CD4-positive, alpha-beta memory T cell (primary cell): ENCODE measurements at places on chromosomes 2 and 18.
A peak's percentile ranks its signal among the peaks of the same experiment; 100 is the strongest.

DNA sequence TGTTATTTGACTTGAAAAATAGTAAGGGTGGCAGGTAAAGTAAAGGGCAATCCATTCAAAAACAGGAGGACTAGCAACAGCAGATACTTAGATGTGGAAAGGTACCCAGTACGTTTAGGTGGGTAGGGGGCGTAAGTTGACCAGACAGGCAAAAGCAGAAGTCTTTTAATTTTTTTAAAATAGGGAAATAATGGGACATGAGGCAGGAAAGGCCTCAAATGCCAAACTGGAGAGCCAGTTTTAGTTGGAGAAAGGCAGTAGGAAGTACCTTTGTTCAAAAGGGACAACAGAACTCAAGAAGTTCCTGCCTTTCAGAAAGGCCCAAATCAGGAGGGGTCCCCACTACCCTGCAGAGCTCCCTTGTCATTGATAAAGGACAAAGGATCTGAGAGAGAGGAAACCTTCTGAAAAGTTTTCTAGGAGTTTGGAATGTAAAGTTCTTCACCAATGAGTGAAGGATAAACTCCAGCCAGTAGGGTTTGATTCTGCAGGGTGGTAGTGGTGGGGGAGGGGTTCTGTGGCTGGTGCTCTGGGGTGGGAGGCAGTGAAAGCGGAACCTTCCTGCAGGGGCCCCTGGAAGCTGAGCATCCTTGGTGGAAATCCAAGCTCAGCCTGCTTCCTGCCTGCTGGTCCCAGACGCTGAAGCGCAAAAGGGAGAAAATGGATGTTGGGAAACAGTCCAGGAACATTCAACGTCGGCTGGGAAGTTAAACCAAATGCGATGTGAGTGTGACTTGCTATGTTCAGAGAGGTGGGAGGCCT, 40.1 kb downstream of the TMEM17 start:
- no peak for DNase-seq

DNA sequence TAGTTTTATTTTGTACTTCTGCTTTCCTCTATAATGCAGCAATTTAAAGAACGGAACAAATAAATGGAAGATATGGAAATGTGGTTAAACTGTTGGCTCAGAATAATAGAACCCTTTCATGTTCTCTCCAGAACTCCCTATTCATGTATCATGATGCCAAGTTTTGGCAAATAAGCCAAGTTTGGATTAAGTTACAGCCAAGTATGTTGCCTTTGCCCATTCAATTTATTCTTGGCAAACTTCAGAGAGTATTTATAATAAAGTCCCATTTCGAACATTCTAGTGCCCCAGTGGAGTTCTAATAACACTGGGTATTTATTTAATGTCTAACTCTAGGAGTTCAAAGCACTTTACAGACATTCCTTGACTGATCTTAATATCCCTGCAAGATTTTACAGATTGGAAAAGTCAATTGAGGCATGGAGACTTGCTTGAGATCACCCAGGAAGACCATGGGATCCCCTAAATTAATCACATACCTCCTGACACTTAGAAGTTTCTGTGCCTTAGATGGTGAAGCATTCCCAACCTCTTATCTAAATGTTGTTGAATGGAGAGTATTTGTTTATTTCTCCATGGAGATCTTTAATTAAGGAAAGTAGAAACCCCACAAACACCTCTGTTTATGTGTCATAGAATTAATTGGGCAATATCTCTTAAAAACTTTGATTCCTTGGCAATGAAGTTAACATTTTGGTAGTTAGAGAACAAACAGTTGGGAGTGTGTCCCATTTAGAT, 106.7 kb downstream of the ACKR3 start:
- no peak for DNase-seq

DNA sequence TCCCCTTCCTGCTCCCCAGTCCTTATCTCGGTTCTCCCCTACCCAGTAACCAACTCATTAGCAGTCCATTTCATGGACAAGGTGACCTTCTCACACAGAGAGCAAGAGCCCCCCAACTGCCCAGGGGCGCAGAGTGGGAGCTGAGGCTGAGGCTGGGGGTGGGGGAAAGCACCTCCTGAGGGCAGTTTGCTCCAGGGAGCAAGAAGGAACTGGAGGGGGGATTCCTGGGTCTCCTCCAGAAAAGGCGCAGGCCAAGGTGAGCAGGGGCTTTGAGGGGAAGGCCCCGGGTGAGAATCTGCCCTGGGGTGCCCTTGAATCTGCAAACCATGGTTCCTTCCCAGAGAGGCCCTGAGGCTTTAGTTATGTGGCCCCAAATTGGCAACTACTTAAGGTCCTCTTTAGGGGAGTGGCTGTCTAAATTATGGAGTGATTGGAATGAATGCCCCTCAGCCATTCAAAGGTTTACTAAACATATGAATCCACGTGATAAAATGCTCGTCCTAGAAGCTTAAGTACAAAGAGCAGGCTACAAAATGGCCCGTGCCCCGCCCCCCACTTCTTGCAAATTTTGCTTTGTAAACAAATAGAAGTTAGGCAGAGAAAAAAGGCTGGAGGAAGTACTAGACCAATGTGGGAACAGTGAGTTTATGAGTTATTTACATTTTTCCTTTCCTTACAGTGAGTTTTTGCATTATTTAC, 123.5 kb upstream of the HS6ST1 start:
- no peak for DNase-seq

DNA sequence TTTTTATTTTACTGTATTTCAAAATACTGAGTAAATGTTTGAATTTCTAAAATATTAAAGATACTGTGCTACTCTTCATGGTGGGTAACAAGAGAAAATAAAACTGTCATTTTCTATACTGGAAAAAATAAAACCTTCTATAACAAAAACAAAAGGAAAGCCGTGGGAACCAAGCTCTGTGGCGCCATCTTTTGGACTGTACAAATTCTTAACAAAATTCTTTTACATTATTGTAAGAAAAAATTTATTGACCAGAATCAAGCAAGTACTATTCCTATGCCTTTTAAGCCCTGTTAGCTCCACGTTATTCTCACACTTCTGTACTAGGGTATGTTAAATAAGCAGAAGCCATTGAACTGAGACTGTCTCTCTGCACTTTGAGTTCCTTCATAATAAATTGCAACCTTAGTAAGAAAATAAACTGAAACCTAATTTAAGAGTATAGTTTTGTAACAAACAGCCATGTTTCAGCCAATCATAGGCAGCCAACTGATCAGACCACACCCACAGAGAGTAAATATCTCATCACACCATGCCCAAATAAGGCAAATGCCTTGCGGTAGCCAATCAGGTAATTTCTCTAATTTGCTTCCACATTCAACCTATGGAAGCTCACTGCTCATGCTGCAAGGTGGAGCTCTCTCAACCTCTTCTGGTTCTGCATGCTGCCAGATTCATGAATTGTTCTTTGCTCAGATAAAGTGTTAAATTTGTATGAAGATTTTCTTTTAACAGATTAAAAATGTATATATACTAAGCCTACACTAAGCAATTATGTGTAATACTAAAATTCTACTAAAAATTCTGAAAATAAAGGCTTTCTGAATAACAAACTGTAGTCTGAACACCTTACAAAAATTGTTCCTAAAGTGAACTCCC, 42.2 kb downstream of the HIBCH start:
- peak; percentile 6 for DNase-seq

GRCh38 chr2:118231759-118232158, 143.5 kb downstream of the INSIG2 start:
- no peak for DNase-seq

- peak; percentile 58 for DNase-seq
Measured at GRCh38 chr2:241300000-241300399, 15.5 kb downstream of the HDLBP start.

DNA sequence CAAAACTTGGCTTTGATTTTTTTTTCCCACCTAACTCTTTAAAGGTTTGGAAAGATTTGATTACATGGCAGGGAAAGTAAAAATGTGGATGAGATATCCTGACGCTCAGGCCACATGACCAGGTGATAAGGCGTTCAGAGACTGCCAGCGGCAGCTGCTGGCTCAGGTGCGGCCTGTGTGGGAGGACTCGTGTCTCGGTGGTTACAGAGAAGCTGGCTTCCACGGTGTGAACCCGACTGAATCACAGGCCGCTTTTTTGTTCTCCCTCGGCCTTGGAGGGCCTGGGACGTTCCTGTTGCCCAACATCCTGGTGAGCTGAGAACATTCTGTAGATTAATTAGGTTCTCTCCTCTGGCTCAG, 124.2 kb upstream of the ZNF516 start:
- DNase-seq, result no peak

DNA sequence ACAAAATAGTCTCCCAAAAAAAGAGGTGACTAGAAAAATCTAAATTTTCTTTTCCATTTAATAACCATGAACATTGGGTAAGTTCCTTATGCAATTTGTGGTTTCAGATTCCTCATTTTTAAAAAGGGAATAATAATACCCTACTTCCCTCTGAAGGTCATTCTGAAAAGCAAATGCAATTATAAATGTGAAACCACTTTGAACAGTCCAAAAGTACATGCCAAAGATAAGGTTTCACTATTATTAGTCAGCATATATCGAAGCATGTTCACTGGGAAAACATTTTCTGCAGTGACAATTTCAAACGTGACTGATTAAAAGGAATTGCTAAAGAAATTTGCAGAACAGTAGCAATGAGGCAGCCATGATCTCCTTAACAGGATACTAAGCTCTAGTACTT, 100.1 kb upstream of the RNF152 start:
- DNase-seq, result no peak

- DNase-seq, result no peak
Measured at GRCh38 chr18:79848579-79849327, 51.0 kb downstream of the KCNG2 start.

DNA sequence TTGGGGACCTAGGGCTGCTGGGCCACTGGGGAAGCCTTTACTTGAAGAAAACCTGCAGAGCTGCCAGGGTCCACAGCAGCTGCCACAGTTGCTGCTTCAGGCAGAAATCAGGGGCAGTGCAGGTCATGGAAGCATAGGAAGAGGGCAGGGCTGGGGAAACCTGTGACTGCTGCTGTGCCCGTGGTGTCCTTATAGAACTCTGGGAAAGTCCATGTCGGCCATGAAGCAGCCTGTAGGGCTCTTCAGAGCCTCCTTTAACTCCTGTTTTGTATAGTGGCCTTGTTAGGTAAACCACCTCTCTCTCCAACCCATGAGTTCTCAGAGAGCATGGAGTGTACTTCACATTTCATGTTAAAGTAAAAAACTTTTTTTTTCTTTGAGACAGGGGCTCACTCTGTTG, 62.1 kb downstream of the SMAD4 start:
- no peak for DNase-seq

- DNase-seq, result no peak
Measured at GRCh38 chr2:88437010-88437409, 15.5 kb downstream of the FOXI3 start.

DNA sequence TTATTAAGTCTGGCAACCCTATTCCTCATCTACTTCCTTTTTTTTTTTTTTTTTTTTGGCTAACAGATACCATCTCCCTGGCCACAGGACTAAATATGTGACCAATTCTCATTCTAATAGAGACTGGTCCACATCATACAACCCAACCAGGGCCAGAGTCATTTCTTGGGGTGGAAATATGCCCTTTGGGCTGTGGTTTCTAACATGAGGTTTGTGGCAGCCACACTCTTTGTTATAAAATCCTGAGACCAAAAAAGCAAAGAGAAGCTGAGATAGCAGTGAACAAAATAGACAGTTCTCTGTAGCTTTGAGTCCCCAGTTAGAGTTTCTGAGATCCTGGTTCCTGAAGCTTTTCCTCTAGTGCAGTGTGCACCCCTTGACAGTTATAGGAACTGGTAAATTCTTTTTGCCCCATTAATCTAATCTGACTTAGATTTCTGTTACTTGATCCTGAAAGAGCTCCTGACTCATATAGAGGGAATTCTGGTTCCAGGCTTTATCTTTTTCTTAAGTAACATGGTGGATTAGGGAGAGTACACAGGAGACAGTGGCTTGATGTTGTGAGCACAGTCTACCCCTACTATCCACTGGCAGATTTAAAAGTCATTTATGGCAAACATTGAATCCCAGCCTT, 86.8 kb downstream of the MAIP1 start:
- DNase-seq, result no peak

DNA sequence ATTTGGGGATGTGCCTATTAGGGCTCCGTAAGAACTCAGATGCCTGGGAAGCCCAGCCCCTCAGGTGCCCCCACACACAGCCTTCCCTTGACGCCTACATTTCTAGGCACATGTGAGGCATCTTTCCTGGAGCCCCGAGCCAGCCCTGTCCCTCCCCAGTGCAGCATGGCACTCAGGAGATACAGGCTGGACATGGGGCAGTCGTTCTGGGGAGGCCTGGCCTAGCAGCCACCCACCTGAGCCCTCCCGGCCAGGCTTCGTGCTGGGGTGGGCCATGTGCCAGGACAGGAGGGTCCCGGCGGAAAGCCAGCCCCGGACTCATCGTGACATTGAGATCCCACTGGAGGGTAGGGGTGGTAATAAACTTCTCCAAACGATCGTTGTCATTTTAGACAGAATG, 15.2 kb downstream of the BOK start:
- DNase-seq, result no peak

DNA sequence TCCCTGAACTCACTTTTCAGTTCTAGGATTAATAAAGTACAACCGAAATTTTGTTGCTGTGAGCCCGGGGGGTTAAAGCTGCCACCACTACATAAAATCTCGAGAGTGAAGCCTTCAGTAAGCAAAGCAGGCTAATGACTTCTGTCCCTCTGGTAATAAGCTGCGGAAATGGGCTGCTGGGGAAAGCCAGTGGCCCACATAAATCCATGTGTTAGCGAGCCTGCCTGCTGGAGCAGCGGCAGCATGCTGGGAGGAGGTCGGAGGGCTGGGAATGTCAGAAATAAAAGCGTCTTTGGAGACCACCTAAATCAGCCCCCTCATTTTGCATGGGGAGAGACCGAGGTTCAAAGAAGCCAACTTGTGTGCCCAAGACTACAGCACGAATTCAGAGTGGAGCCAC, 371.7 kb downstream of the TNS1 start:
- DNase-seq, result no peak
